ENCODE measurements at places on chromosomes 16 and 17.

GRCh38 chr16:5634666-5635180 is 537.1 kb upstream of the EEF2KMT start:
- no peak for DNase-seq
- H3K4me1 ChIP-seq: no peaks in the 10 kb centered on the region
- no peak overlapping the region for H3K27ac ChIP-seq
- no peak overlapping the region for H3K4me3 ChIP-seq

GRCh38 chr16:1548233-1548632 is 14.8 kb downstream of the TMEM204 start:
- H3K4me1 ChIP-seq: peaks cover 12% of the 10 kb centered on the region
- no peak overlapping the region for H3K27ac ChIP-seq

DNA sequence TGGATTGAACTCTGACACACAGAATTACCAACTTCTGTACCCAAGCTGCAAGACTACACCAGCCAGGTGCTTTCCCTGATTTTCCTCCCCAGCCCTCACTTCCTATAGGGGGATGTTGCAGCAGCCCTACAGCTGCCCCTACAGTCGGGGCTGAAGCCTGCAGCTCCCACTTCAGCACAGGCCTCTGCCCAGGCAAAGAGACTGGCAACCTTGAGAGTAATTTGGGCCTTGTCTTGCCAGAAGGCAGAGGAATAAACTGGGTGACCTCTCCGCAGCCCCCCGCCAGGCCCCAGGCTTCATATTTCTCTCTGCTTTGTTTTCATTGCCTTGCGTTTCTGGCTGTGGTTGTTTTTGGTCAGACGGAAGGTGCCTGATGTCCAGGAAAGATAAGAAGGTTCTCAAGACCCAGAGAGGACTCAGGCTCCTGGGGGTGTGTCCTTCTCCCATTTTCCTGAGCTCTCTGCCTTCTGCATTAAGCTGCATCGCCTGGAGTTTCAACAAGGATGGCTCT is 32.0 kb downstream of the SLC6A4 start:
- no peak overlapping the region for H3K4me3 ChIP-seq
- H3K27me3 ChIP-seq: peaks cover 12% of the 10 kb centered on the region
- no peak for DNase-seq
- H3K4me1 ChIP-seq: peaks cover 8% of the 10 kb centered on the region

DNA sequence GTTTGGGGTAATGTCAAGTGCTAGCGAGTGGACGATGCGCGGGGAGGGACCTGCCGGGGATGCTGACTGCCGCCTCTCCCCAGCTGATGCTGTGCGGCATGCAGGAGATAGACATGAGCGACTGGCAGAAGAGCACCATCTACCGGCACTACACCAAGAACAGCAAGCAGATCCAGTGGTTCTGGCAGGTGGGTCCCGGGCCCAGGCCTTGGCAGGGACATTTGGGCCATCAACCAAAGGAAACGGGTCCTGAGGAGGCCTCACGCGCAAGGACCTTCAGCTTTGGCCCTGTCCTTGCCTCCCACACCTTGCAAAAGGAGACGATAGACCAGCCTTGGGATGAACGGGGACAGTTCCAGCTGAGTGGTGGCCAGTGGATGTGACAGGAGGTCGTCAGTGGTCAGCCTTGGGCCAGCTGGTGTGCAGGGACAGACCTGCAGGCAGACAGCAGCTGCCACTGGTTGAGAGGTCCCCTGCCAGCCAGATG is 13.6 kb upstream of the CLEC18A start:
- H3K36me3 ChIP-seq: no peaks in the 10 kb centered on the region
- peaks cover 6% of the 10 kb centered on the region for H3K4me1 ChIP-seq
- no peaks in the 10 kb centered on the region for H3K27me3 ChIP-seq
- DNase-seq: no peak
- H3K4me3 ChIP-seq: no peak overlapping the region

Data from natural killer cell treated with Interleukin-12 subunit alpha and Interleukin-12 subunit beta and Interleukin-15 and Interleukin-18, amount 100 ng/mL, for 72 hours (primary cell).